A549 treated with RU486 at 1 μM for 4 hours (cell line): ENCODE measurements at places on chromosomes 7 and 10. TPM values are rescaled to one million over a fixed set of nuclear protein-coding genes. Genes with fewer than 3 reads are reported as not detected.

Gene ANXA8
- total RNA-seq = 25.9 to 36.6 TPM (median 29.7 TPM) in 5 replicates

Gene ZNF736
- total RNA-seq = not detected in 5 replicates

Gene BZW2
- total RNA-seq = 89.5 to 105 TPM (median 94.5 TPM) in 5 replicates

Gene ANKRD61
- total RNA-seq = 0.50 to 0.69 TPM (median 0.54 TPM) in 5 replicates

Gene FAM3C
- 38.8 to 44.7 TPM (median 40.4 TPM) in 5 replicates for total RNA-seq

Gene HMX2
- total RNA-seq = 0.10 to 0.22 TPM (median 0.15 TPM) in 3 of 5 replicates, not detected in the others

Gene NEUROD6
- total RNA-seq = not detected in 5 replicates

Gene TRIM50
- total RNA-seq = not detected in 5 replicates

Gene RAPGEF5
- total RNA-seq = 0.05 to 0.22 TPM (median 0.11 TPM) in 5 replicates

Gene SMO
- total RNA-seq = 12.4 to 17.5 TPM (median 15.2 TPM) in 5 replicates

Gene ADCY1
- total RNA-seq = 1.3 to 2.7 TPM (median 2.2 TPM) in 5 replicates

Gene FEZF1
- total RNA-seq = not detected in 5 replicates

Gene CRHR2
- 0.05 TPM in 1 of 5 replicates, not detected in the others for total RNA-seq

Gene MIOS
- total RNA-seq = 10.6 to 21.6 TPM (median 19.2 TPM) in 5 replicates

Gene ARMC3
- total RNA-seq = 0.34 to 1.2 TPM (median 0.73 TPM) in 5 replicates

Gene SPDYE2B
- total RNA-seq = not detected in 5 replicates

Gene ABCB1
- total RNA-seq = 0.08 to 0.47 TPM (median 0.19 TPM) in 4 of 5 replicates, not detected in the other

Gene PRTFDC1
- 17.1 to 21.6 TPM (median 18.2 TPM) in 5 replicates for total RNA-seq

Gene BLOC1S2
- total RNA-seq = 83.3 to 121 TPM (median 103 TPM) in 5 replicates

Gene PIK3AP1
- 0.57 to 0.92 TPM (median 0.79 TPM) in 5 replicates for total RNA-seq

Gene NUTM2E
- total RNA-seq = 0.30 to 0.59 TPM (median 0.47 TPM) in 5 replicates

Gene CFAP46
- total RNA-seq = 1.1 to 1.8 TPM (median 1.3 TPM) in 5 replicates

Gene PPP1R9A
- 2.8 to 4.5 TPM (median 4.3 TPM) in 5 replicates for total RNA-seq
